ENCODE measurements at places on chromosomes 2 and 18.

- DNase-seq = no peak
Observed at GRCh38 chr2:240258685-240259084, 118.2 kb upstream of the OTOS start.

GRCh38 chr18:46247942-46248341 lies 143.8 kb downstream of the HAUS1 start:
- no peak for DNase-seq

- DNase-seq = no peak
Observed at GRCh38 chr18:64171576-64171975, 22.7 kb upstream of the LINC00305 start.

DNA sequence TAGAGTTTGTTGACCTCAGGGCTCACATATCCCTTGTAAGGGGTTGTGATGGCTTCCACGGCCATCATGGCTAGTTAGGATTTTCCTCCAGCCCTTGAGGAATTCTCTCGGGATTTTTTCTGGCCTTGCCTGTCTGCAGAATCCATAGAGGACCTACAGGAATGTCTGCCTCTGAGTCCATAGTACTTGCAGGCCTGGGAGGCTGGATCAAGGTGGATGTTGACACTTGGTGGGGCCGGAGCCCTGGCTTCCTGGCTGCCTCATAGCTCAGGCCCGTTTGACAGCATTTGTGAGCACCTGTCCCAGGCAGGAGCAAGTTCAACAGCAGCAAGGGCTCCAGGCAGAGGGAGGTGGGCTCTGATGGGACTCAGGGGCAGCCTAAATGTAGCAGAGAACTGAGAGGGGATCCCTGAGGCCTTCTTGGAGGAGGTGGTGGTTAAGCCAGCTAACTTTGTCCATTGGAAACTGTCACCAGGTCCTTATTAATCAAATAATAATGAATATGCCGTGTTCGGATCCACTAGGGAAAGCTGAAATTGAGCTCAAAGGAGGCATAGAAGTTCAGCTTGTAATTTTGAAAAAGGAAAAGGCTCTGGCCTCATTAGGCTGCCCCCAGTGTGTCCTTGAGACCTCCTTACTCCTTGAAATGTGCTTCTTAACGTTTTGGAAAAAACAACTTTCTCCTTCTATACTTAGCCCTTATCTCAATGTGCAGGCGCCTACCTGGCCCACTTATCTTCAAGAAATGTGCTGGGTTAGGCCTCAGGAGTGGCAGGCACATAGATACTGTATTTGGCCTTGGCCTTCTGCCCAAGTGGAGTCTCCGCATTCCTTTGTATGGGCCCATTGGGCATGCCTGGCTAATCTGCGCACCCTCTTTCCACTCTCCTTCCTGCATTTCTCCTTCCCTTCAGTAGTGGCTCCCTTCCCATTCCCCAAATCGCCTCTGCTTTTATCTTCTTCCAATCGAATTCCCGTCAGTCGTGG lies 66.9 kb downstream of the HPCAL1 start:
- no peak for DNase-seq

GRCh38 chr18:62027914-62028520 lies 135.2 kb upstream of the RNF152 start:
- DNase-seq = no peak

- DNase-seq = no peak
Observed at GRCh38 chr18:37188016-37188791, 359.3 kb downstream of the KIAA1328 start.

- DNase-seq = no peak
Observed at GRCh38 chr2:55957142-55957541, 33.6 kb upstream of the EFEMP1 start.

DNA sequence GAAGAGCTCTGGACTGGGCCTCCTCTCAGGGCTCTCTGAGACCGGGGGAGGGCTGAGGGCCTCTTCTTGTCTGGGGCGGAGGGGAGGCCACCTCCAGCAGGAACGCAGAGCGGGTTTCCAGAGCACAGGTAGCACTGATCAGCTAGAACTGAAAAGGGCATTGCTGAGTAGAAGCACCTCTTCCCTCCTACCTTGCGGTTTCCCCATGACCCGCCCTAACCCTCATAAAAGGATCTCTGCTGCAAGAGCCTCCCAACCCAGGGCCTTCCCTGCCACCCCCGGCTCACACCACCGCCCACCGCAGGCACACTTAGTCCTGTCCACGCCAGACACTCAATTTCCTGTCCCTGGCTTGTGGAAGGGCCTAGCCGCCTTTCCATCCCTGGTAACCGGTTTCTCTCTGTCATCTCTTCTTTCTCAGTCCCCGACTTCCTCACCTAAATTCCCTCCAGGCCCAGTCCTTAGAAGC lies 966 bp downstream of the ADCY3 start:
- no peak for DNase-seq

DNA sequence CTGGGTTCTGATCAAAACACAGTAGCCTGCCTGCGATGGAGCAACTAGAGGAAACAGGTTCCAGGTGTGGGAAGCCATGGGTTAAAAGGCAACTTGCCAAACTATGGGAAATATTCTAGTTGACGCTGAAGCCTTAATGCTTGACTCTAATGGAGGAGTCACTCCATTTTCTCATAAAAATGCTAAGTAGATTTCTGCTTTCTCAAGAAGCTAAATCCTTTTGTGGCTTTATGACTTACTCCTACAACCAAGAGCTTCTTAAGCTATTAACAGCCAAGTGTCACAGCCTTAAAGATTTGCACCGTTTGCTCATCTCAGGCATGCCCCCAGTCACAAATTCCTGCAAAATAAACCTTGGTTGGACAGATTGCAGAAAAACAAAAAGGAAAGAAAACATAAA lies 25.2 kb downstream of the ANKRD44 start:
- DNase-seq = no peak

GRCh38 chr18:45571714-45572113 lies 43.6 kb upstream of the SLC14A2 start:
- DNase-seq = no peak

DNA sequence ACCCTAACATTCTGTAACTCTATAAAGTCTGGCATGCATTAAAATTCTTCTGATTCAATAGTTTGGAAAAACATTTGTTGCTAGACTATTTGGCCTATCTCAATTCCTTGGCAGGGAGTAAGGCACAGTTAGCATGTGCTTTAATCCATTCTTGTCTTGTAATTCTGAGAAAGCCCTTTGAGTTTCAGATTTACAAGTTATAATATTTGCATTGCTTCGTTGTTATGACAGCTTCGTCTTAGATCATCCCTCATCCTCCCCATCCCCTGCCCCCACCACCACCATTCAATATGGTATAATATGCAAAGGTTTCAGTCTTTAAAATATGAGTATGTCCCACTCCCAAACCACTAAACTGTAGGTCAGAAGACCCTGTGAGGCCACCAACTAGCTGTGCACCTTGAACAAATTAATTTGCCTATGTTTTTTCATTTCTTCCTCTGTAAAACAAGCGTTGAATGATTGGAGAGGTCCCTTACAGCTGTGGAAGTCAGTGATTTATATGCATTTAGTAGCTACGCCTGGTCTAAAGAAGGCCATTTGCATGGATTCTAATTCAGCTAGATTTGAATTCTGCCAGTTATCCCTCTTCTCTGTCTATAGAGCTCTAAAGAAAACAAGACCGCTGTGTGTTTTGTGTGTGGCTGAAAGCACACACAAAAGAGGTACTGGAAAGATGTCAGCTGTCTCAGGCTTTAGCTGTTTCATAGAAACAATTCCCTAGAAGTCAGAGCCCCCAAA lies 591 bp downstream of the C2orf80 start:
- DNase-seq = no peak

All from NCI-H1694 (cell line).